ENCODE measurements at places on chromosomes 1 and 21.

DNA sequence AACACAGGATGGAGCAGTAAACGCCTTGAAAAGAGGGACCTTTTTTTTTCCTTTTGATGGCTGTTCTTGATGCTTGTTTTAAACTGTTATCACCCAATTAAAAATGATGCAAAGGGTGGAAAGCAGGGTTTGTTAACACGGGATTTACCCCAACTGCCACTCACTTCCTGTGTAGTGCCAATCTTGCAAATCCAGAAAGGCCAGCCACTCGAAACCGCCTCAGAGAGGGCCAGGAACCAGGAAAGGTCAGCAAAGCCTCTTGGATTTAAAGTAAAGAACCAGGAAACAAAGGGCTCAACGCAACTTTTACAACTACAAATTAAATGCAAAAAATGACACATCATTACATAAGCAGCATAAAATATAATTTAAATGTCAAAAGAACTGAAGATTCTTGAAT is 347.4 kb downstream of the PDE4B start:
- DNase-seq, result no peak

- no peak for DNase-seq
Measured at GRCh38 chr1:54409156-54410142, 3.3 kb upstream of the SSBP3 start.

DNA sequence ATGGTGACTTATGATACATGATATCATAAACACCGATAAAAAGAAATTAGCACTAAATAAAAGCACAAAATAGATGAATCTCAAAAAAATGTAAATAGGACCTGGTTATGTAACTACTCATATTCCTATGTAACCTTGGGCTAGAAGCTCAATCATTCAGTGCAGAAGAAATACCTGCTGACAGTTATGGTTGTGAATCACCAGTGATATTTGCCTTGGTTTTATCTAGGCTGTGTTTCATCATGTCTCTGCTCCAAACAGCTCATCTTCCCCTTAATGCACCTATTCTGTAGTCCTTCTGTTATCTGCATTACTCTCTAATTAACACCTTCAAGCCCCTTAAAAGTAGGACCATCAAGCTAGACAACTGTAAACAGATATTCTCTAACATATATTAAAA is 16.3 kb upstream of the PIGC start:
- DNase-seq, result no peak

DNA sequence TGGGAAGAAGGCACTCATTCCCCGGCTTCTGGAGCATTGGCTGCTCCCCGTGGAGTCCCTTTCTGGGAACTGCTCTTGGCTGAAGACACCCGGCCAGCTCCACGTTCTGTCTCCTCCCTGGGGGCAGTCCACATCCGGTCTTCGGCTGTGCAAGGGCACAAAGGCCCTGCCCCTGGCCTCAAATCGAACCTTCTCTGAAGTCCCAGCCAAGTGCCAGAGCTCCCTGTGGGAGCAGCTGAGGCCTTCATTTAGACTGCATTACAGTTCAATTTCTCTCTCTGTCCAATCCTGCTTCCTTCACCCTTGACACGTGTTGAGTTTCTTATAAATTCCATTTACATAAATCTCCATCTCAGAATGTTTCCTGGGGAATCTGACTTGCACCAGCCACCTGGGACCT is 132.9 kb upstream of the POU3F1 start:
- no peak for DNase-seq

DNA sequence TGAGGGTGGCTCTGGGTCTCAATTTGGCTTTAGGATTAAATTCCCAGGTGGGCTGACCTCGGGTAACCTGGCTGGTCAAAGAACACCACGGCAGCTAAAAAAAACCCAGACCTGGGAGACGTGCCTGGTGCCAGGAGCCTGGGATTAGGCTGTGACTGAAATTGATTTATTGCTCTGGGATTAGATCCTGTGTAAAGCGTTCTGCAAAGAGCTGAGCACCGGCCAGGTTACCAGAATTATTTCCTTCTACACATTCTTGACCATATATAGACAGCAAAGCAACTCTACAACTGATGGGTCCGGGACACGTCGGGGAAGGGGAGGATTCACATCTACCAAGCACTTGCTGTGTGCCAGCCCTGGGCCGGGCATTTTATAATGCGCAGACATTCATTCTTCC is 45.2 kb downstream of the TMCO4 start:
- no peak for DNase-seq

DNA sequence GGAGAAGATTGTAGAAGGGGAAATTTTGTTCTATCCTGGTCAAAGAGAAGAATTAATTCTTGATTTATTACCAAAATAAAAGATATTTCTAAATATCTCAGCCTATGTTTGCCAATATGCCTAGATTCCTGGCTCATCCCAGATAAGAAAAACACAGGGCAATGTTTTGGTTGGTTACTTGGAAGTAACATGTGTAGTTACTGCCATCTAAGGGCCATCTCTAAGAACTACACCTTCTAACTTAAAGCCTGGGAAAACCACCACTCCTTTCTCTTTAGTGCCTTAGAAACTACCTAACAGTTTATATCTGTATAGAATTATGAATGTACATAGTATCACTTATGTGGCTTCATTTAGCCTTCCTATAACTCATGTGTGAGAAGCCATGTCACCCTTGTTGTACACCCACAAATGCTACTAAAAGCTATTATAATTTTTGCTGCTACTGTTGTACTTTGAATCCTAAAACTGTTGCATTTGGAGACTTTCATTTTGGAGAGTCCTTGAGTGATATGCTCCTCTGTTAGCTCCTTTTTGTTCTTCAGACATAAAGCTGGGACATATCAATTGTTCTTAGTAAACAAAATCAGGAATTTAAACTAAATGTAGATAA is 4.5 kb downstream of the AIM2 start:
- DNase-seq, result peak; percentile 83

- no peak for DNase-seq
Measured at GRCh38 chr1:64426681-64427080, 43.2 kb upstream of the CACHD1 start.

- no peak for DNase-seq
Measured at GRCh38 chr1:114756949-114757454, 782 bp downstream of the CSDE1 start.

- no peak for DNase-seq
Measured at GRCh38 chr1:37128091-37128490, 93.8 kb upstream of the GRIK3 start.

- DNase-seq, result no peak
Measured at GRCh38 chr1:162397039-162397448, 14.9 kb downstream of the SH2D1B start.

GRCh38 chr21:46503922-46504550 is 45.3 kb downstream of the DIP2A start:
- no peak for DNase-seq

DNA sequence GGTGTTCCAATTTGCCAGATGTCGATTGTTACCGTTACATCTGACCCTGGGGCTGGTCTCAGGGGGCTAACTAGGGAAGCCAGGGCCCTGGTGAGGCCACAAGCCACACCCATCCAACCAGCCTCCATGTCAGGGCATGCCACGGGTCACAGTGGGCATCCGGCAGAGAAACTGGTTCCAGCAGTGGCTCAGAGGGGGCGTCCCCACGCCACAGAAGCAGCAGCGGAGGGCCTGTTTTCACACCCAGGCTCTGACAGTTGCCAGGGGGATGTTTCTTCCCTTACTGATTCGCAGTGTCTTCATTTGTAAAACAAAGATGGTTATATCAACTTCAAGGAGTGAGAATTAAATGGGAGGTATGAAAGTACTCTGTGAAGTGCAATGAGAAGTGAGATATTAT is 75.0 kb upstream of the COX20 start:
- DNase-seq, result no peak

GRCh38 chr1:155205969-155206593 is 1.6 kb downstream of the THBS3 start:
- no peak for DNase-seq

- DNase-seq, result peak; percentile 59
Measured at GRCh38 chr1:78687914-78688313, 38.3 kb downstream of the IFI44 start.

- DNase-seq, result no peak
Measured at GRCh38 chr1:235835226-235835625, 31.5 kb downstream of the LYST start.

- DNase-seq, result no peak
Measured at GRCh38 chr1:7427605-7428300, 343.3 kb upstream of the VAMP3 start.

- no peak for DNase-seq
Measured at GRCh38 chr1:116154536-116154935, 43.3 kb downstream of the MAB21L3 start.

GRCh38 chr1:27647328-27647727 is 12.3 kb upstream of the FGR start:
- DNase-seq, result no peak

GRCh38 chr1:199403531-199404116 is 623.9 kb upstream of the NR5A2 start:
- no peak for DNase-seq

GRCh38 chr21:36481639-36482038 is 1.7 kb upstream of the CLDN14 start:
- DNase-seq, result no peak

- DNase-seq, result no peak
Measured at GRCh38 chr1:212574732-212575131, 33.8 kb upstream of the ATF3 start.

- DNase-seq, result peak; percentile 59
Measured at GRCh38 chr1:166089804-166090203, 77.0 kb downstream of the FAM78B start.

DNA sequence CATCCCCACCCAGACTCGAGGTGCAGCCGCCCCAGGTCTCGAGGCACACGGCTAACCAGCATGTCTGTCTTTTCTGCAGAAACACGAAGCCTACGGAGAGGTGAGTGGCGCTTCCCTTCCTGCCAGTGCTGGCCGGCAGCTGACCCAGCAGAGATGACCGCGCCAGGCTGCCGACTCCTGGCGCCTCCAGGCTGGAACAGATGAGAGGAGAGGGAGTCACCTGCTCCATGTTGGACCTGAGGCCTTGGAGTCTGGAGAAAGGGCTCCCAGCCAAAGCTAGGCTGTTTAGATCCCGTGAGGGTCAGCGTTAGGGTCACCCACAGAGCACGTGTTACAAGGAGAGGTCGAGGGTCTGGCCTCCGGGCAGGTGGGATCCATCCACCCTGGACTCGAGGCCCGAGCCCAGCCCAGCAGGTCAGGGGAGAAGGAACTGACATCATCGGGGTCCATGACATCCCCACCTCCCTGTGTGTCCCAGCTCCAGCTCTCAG is 14.9 kb downstream of the COL6A2 start:
- DNase-seq, result no peak

DNA sequence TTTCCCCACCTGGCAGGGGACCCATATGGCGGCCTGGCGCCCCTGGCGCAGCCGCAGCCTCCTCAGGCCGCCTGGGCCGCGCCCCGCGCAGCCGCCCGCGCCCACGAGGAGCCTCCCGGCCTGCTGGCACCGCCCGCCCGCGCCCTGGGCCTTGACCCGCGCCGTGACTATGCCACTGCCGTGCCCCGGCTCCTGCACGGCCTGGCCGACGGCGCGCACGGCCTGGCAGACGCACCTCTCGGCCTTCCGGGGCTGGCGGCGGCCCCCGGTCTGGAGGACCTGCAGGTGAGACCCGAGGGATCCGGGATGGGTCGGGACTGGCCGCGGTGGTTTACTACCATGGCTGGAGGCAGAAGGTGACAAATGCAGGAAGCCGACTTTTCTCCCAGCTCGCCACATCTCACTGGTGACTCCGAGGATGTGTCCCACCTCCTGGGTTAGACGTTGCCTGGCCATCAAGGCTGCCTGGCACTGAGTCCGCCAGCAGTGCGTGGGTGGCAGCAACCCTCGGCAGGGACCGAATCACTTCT is 1.1 kb downstream of the TFAP2E start:
- no peak for DNase-seq

GRCh38 chr1:108828074-108828961 is 28.6 kb downstream of the AKNAD1 start:
- peak; percentile 61 for DNase-seq

DNA sequence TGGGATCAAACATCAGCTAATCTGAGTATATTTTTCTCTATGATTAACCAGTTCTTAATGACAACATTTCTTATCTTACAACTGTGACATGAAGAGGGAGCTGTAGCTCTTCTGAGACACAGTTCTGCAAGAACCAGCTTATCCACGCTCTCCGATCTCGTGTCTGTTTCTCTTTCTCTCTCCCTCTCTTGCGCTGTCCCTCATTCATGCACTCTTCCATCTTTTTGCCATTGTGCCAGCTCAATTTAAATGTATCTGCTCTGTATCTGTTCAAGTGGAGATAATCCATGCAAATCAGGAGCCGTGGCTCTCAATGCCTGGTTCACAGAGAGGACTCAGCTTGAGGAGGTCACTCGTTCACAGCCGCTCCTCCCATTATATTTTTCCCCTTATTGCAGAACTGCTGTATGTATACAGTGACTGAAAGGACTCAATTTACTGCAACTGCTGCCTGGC is 494.7 kb upstream of the ADGRL2 start:
- peak; percentile 16 for DNase-seq

DNA sequence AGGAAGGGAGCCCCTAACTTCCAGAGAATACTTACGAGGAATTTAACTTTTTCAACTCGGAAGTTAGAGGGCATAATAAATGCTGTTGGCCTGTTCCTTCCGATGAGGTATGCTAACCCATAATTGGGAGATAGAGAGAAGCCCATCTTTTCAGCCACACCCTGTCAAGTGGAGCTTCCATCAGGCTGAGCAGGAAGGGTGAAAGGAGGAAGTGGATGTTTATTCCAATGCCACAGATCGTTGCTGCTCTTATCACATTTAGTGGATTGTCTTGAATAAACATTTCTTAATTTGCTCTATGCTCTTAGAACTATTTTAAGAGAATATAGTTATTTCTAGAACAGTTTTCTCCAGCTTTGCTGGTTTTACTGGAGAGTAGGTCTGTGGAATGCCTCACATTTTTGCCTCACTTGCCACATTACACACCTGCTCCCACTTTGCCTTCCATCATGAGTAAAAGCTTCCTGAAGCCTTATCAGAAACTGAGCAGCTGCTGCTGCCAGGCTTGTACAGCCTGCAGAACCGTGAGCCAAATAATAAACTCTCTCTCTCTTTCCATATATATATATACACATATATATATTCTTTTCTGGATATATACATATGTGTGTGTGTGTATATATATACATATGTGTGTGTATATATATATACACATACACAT is 60.0 kb upstream of the RGS21 start:
- DNase-seq, result no peak

GRCh38 chr1:73874806-73875205 is 323.2 kb downstream of the LRRIQ3 start:
- no peak for DNase-seq

DNA sequence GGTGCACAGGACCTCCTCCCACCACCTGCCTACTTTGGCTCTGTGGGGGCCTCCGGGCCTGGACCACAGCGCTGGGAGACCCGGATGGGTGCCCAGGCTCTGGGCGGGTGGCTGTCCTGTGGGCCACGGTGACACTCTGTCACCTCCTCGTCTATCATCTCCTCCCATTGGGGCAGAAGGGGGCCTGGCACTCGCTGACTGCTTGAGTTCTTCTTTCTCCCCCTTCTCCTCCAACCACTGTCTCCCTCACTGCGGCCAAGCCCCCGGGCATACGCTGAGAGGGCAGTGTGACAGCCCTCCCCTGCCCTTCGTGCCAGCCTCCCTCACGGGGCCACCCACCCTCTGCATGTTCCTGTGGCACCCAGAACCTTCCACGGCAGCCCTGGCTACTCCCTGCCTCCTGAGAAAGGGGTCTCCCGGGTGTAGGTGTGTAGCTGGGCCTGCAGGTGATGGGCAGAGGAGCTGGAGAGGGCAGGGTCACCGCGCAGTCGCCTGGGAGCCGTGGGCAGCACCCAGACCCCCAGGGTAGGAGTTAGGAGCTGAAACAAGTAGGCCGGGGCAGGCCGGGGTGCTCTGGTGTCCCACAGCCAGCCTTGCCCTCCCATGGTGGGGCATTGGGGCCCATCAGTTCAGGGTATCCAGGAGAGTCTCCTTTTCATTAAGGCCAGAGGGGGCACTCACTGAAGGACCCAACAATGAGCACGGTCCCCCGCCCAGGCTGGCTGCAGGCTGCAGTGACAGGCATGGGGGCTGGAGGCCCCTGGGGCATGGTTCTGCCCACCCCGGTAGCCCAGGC is 9.2 kb upstream of the ARF1 start:
- no peak for DNase-seq

All from COLO829 (cell line).